ENCODE measurements at places on chromosomes 12 and 14.

- no peak for DNase-seq
Observed at GRCh38 chr14:101862177-101862576, 100.7 kb downstream of the PPP2R5C start.

GRCh38 chr14:52467515-52468266, 84.6 kb downstream of the TXNDC16 start:
- no peak for DNase-seq

- DNase-seq = no peak
Observed at GRCh38 chr14:51485733-51486132, 166.0 kb upstream of the FRMD6 start.

- no peak for DNase-seq
Observed at GRCh38 chr14:26170885-26171284, 426.9 kb downstream of the NOVA1 start.

GRCh38 chr12:46439793-46440511, 67.4 kb upstream of the SLC38A2 start:
- no peak for DNase-seq

GRCh38 chr12:26198742-26199141, 3.4 kb downstream of the SSPN start:
- DNase-seq = no peak

DNA sequence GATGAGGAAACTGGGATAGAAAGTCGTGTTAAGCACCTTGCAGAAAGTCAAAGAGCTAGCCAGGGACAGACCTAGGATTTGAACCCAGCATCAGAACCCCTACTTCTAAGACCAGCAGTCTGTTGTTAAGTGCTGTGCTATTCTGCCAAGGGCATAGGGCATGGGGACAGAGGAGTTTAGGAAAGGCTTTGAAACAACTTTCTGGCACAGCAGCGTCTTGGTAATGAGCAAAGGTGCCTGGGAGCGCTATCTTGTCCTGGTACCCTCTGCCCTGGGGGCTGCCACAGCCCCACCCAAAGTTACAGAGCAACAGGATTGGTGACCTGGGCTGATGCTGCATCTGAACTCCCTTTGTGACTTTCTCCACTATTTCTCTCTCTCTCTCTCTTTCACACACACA, 1108.1 kb downstream of the BCL11B start:
- DNase-seq = no peak

DNA sequence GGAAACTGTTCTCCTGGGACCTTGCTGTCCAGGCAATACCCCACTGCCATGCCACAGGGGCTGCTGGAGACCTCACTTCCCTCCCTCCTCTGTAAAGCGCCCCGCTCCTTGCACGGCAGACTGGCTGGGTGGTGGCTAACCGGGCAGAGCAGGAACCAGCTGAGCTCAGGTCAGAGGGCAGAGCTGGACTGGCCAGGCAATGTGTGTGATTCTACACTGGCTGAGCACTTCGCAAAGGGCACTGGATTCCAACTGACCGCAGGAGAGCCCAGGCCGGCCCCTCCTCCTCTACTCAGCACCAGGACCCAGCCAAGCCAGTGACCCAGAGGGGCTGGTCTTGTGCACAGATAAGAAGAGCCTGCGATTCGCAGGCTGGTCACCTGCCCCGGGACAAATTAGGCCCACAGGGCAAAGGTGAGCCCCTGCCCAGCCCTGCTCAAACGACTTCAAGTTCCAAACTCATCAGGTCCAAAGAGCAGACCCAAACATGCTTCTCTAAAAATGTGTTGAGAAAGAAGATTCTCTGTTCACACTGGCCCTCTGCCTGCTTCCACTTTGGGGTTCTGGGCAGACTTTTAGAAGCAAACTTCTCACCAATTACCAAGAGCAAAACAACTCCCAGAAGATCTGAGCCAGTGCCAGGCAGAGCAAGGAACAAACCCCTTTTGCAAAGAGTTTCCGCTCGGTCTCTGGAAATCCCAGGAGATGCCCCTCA, 54.9 kb upstream of the DIO3 start:
- DNase-seq = no peak

DNA sequence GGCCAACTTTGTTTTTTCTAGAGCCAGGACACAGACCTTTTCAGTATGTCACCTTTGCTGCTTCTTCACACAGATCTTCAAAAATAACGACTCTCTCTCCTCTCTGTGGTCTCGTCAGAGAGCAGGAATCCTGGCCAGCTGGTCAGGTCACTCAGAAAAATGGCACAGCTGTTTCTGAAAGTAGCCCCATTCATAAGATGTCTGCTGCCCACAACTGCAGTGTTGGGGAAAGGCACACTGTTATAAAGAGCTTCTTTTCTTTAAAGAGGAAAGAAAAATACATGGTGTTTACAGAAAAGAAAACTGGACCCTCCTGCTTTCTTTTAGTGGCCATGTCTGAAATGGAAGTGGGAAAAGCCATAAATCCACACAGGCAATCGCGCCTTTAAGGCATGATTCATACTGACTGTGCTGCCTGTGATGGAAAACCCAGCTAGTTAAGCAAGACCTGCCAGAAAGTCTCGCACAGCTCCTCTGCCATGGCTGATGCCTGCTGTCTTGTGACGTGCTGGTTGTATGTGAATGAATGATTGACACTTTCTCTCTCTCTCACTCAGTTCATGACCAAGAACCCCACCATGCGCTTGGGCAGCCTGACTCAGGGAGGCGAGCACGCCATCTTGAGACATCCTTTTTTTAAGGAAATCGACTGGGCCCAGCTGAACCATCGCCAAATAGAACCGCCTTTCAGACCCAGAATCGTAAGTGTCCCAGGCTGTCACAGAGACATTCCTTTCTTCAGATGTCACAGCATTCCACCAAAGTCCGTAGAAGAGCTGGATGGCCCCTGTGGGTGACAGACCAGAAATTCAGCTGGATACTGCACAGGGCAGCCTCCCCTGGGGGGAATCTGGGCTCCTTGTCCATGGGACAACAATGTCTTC, 147.9 kb upstream of the HIF1A start:
- no peak for DNase-seq

- DNase-seq = no peak
Observed at GRCh38 chr14:47674543-47675465, 601 bp downstream of the MDGA2 start.

GRCh38 chr14:48350971-48351370, 675.6 kb upstream of the MDGA2 start:
- no peak for DNase-seq

DNA sequence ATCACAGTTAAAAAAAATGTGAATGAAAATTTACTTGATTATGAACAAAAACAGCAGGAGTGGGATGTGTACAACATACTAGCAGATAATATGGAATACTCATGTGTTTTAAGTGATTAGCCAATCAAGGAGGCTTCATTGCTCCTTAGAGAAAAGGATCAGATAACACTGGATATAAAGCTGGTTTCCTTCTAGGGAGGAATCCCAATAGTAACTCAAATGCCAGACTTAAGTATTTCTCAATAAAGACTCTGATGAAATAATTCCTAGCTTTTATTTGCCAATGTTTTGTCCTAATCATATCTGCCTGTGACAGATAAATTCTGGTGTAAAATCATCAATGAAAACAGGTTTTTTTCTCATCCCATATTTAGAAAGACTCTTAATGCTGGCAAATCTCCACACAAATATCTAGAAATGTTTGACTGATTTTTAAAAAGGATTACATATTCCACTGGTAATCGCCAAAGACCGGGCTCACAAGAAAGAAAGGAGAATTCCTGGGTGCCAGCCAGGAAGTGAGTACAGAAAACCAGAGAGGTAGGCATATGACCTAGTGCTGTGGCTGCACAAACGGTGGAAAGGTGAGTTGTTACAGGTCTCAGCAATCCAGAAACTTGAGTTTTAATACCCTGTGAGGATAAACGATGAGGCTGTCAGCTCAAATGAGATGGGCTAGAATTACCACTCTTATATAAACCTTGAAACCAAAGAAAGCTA, 108.6 kb upstream of the TTC7B start:
- no peak for DNase-seq

DNA sequence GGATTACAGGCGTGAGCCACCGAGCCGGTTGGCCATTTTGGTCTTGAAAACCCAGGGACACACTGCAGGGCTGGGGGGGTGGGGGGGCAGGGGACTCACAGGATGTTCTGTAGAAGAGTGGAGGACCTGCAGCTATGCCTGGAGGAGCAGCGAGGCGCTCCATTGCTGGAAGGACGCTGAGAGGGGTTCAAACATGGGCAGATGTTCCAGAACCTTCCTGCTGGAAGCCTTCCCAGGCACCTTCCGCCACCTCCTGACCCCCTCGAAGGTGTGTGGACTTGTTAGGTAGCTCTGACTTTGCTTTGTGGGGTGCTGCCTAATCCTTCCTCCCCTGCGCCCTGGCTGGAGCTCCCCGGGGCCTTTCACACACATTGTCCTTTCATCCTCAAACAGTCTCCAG, 19.6 kb upstream of the PPP1R13B start:
- no peak for DNase-seq

GRCh38 chr12:83642205-83642604, 955.5 kb downstream of the TMTC2 start:
- DNase-seq = no peak

- no peak for DNase-seq
Observed at GRCh38 chr12:56420411-56420810, 28.8 kb downstream of the TIMELESS start.

DNA sequence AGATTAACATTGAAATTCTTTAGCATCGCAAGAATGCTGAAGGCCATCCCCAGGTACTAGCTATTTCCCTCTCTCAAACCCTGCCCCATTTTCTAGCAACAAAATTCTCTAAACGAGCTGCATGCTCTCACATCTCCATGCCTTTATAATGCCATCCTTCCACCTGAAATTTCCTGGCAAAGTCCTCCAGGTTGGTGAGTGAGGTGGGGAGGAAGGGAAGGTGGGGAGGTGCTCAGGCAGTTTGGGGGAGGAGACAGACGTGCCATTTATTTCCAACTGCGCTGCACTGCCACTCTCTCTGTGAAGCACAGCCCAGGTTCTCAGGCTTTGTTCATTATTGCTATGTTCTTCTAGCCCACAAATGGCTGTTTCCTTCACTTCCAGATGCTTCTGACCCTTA, 208.4 kb downstream of the PAWR start:
- DNase-seq = no peak

All from NCI-H1105 treated with DMSO at 0.1 percent for 48 hours (cell line).